Activated CD4-positive, alpha-beta T cell treated with anti-CD3 and anti-CD28 coated beads for 36 hours (primary cell): ENCODE measurements at places on chromosomes 1 and 21.
A peak's percentile ranks its signal among the peaks of the same experiment; 100 is the strongest.

- DNase-seq, result no peak
Observed at GRCh38 chr1:61403679-61404596, 321.0 kb downstream of the TM2D1 start.

DNA sequence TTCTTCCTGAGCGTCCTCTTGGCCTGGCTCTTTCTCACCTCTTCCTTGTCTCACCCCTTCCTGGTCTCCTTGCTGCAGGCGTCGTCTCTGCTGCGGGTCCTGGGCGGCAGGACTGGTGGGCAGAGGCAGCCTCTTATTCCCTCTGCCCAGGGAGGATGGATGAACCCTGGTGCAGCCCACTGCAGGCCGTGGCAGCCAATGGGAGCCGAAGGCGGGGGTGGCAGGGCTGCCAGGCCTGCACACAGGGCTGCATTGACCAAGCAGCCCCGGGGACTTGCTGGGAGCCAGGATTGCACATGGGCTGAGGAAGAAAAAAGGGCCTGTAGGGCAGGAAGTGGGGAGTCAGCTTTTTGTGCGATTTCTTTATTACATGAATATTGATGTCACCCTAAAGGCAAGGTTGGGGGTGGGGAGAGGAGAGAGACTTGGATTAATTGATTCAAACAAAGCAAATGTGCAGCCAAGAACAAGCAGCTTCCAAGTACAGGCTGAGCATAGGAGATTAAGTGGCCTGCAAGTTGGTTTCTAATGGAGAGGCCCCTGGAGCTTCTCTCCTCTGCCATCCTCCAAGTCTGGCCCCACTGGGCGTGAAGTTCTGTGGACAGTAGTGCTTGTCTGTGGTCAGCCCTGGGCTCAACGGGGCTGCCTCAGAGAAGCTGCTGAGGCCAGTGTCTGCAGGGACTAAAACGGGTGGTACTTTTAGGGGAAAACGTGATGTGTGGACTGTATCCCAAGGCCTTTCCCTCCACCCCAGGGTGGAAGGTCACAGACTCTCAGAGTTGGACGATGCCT lies at the start of gene S100B:
Gene S100B (minus strand): TSS at position 108 of the 792 bp plus-strand sequence. CDS start 2,667 bp downstream, outside the sequence.
- DNase-seq, result no peak

DNA sequence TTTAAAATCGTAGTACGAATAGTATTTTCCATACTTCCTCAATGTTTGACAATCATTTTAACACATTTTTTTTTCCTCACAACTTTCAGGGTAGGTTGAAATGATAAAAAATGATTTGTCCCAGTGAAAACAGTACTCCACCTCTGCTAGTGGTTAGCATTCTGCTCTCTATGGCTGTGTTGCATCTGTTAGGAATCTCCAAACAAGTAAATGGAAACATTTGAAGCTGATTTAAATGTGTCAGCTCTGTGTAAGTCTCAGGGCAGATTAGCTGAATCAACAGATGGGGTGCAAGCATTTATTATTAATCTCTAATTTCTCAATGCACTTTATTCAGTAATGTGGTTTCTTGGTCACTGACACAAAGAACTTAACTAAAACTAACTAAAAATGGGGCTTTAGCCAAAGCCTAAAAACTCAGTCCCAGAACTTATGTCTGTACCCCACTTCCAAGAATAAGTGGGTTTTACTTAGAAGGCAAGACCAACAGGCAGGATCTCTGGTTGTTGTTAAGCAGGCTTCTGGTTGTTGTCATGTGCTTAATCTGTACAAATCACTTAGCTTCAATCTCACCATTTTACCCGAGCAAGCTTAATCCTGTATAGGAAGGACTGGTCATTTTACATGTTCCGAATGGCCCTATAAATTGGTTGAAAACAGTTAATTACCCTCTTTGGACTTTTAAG lies 67.8 kb downstream of the PRRX1 start:
- DNase-seq, result no peak

DNA sequence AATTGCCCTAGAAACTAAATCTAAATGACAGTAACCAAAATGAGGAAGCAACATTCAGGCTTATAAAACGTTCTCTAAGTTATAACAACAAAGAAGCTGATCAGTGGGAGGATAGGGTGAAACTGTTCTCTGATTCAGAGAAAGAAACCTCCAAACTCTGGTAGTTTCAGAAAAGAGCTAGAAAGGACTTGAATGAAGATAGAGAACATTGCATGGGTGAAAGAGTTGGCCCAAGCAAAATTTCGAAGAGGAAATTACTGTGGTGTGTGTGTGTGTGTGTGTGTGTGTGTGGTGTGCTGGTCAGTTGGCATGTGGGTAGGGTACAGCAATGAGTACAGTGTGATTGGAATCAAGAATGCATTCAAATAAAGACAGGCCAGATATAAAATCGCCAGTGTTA lies 16.5 kb upstream of the SPAG17 start:
- no peak for DNase-seq

DNA sequence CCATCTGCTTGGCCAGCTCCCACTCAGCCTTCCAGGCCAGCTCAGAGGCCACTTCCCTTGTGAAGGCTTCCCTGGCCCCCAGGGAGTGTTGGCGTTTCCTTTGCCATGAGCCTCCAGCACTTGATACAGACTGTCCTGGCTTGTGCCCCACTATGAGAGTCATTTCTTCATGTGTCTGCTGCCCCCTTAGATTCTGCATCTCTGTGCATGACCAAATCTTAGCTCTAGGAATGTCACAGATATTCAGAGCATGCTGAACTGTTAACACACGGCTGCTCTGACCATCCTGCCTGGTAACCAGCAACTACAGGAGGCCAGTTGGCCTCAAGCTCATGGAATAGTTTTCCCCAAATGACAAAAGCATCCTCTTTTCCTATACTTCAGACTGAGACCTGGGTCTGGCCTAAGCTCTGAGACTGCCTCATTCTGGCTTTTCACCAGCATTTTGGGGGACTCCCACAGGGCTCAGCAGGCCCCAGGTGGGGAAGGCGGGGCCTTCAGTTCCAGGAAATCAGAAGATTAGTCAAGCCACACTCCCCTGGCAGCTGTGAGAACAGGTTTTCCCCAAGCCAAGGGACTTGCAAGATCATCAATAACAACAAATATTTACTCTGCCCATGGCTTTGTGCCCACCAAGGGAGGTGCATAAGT lies 182.6 kb upstream of the EDN2 start:
- peak; percentile 87 for DNase-seq

DNA sequence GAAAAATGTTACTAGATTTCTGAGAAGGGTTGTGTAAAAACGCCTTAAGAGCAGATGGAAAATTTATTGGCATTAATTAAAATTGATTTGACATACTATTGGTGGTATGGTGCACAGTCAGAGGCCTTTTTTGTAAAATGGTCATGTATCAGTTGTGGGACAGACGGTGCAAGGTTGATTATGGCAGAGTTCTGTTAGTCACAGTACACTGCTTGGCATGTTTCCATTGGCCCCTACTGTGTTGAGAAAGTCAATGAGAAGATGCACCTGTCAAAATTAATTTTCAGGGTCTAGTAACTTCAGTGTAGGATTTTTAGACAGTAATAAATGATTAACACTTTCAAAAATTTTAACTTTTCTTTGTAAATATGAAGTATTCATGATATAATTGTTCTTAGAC lies 4.4 kb downstream of the B3GALT2 start:
- DNase-seq, result no peak

GRCh38 chr1:16189921-16190621 lies 22.4 kb downstream of the ARHGEF19 start:
- DNase-seq, result no peak

DNA sequence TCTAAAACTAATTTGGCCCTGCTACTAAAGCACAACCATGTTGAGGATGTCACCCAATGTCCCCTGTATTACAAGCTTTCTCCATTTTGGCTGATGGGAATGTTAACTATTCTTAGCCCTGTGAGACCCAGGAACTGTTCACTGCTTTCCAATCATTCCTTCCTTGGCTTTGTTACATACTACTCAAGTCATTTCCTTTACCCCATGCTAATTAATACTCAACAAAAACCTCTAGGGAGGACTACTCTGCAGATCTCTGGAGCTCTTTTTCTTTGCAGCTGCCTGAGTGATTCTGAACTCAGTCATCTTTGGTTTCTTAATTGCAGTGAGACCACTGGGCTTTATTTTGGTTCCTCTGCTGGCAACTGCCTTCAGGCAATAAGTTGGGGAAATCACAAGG lies 23.3 kb upstream of the RPE65 start:
- no peak for DNase-seq

- no peak for DNase-seq
Observed at GRCh38 chr21:33852485-33852884, 63.1 kb downstream of the ATP5PO start.

GRCh38 chr1:192061556-192061955 lies 96.7 kb upstream of the RGS18 start:
- DNase-seq, result no peak

DNA sequence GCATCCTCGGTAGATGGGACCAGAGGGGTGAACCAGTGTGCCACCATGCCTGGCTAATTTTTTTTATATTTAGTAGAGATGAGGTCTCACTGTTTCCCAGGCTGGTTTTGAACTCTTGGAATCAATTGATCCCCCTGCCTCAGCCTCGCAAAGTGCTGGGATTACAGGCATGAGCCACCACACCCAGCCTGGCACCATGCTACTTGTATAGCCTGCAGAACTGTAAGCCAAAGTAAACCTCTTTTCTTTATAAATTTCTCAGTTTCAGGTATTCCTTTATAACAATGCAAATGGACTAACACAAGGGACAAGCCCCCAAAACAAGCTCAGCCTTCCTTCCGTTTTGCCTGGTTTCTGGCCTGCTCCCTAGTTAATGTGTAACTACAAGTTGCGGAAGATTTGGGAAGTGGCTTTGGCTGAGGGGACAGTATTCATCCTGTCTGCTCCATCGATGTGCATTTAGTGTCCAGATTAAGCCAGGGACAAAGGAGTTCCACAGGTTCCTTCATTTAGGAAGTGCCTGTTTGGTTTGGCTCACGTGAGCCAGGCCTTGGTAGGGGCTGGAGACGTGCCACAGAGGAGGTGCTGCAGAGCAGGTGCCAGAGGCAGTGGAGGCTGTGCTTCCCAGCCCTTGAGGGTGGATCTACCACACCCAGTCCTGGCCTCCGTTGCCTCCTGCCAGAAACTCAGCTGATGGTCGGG lies 4.4 kb downstream of the AVPR1B start:
- no peak for DNase-seq

- no peak for DNase-seq
Observed at GRCh38 chr1:109208394-109208793, 5.3 kb upstream of the SARS1 start.

DNA sequence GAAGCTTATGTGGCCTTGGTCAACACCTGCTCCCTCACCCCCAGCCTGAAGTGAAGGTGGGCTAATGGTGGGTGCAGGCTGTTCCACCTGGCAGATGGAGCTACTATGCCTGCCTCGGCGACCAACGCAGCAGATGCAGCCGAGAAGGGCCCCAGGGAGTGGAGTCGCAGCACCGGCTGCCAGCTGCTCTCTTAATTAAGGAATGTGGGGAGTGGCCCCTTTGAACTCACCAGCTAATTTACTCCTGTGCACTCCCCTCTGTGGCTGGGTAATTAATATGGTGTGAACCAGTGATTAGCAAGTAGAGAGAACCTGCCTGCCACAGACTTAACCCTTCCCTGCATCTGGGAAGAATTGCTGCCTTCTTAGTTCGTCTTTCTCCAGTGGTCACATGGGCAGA lies 3.3 kb upstream of the SLAMF8 start:
- DNase-seq, result no peak

DNA sequence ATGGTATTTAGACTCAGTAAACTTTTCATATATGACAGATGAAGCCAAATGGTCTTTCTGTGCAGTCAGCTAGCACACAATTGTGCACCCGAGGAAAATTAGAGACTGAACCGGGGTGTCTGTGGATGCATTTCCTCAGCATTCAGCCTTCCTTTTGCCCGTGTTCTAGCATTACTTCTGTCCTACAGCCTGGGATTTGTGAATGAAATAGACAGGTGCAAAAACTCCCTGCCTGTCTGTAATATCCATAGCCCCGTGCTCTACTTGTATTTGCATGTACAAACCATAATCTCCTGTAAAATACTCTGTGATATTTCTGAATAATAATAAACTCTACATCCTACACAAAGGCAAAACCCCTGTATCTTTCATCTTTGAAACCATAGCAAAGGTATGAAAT lies 64.8 kb upstream of the LGALS8 start:
- DNase-seq, result no peak

DNA sequence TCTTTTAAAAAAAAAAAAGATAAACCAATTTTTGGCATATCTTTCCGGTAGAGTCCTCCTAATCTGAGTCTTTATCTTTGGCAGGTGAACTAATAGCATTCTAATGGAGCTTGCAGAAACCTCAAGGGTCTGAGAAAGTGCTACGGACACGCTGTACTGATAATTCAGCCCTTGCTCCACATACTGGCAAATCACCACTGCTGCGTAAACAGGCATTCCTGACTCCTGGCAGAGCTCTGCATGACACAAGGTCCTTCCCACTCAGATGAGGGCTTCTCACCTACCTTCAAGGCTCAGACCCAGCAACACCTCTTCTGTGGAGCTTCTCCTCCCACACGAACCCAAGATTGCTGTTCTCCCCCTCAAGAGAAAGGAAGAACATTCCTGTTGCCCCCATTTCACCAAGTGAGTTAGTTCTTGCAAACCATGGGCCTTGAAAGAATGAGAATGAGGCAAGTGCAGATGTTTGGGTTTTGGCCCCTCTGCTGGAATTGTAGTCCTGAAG lies 48.0 kb downstream of the LYST start:
- no peak for DNase-seq

- DNase-seq, result no peak
Observed at GRCh38 chr1:107432108-107432507, 291.3 kb downstream of the NTNG1 start.

- DNase-seq, result no peak
Observed at GRCh38 chr21:16945580-16945979, 567.3 kb upstream of the CXADR start.

GRCh38 chr1:246265481-246265880 lies 241.6 kb downstream of the SMYD3 start:
- no peak for DNase-seq

GRCh38 chr1:22118291-22118992 lies 24.5 kb downstream of the WNT4 start:
- DNase-seq, result no peak

- DNase-seq, result no peak
Observed at GRCh38 chr1:44860891-44861425, 17.9 kb upstream of the PTCH2 start.

DNA sequence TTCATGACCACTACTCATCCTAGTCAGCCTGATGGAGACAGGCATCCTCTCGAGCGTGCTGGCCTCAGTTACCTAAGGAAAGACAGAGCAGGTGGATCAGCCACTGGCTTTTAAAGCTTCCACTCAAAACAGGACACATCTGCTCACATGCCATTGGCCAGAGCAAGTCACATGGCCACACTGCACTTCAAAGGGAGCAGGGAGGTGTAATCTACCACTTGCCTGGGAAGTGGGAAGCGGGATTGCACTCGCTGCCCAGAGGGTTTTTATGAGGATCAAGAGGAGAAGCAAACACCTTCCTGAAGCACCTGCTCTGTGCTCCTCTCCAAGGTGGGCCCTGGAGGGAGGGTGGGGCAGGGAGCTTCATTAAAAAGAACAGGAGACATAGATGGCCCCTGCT lies 108.0 kb downstream of the TAS1R2 start:
- no peak for DNase-seq
